ENCODE measurements at places on chromosomes 13 and 19. TPM values are rescaled to one million over a fixed set of nuclear protein-coding genes. Genes with fewer than 3 reads are reported as not detected.

The ZNF222 gene
- 2.1 TPM for polyA plus RNA-seq

DNA sequence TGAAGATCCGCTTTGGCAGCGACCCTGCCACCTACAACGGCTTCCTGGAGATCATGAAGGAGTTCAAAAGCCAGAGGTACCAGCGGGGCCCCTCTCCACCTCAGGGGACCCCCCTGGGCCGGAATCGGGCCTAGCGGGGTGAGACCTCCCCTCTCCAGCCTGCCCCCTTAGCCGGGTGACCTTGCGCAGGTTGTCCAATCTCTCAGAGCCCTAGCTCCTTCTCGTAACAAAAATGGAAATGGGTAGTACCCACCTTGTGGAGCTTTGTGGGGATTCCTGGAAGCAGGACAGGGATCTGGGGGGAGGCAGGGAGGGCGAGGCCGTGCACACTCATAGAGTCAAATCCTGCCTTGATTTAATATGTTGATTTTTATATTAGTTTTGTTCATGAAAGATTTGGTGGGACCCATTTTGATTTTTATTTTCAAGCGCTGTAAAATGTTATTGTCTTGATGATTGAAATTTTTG is 658 bp downstream of the SIN3B start:
- no peak for DNase-seq

GRCh38 chr19:45403272-45403671 is 1.6 kb downstream of the PPP1R13L start:
- DNase-seq = no peak

DNA sequence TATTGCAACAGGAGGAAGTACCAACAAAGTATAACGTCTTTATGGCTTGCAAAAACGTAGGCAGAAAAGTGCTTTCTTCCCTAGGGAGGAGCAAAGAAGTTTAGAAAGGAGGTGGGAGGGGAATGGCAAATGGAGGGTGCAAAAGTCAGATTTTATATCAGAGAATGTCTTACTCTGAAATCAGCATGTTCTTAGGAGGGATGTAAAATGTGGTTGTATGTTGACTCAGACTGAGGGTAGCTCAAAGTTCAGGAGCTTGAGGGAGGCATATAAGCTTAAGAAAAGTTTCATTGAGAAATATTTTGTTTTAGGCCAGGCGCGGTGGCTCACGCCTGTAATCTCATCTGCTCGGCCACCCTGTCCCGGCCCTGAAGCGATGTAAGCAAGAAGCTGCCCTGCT is 1.7 kb downstream of the ZNF90 start:
- no peak for DNase-seq

- DNase-seq = no peak
Measured at GRCh38 chr19:38441657-38442348, 8.3 kb downstream of the RYR1 start.

- DNase-seq = peak; percentile 47
Measured at GRCh38 chr19:374183-374885, 29.7 kb upstream of the MIER2 start.

- DNase-seq = no peak
Measured at GRCh38 chr13:47334173-47334572, 437.3 kb upstream of the HTR2A start.

The CNN2 gene
- 287 TPM for polyA plus RNA-seq

The DZIP1 gene
- polyA plus RNA-seq = 8.0 TPM
